Left hindlimb (tissue), 1 donor: ENCODE measurements at places on chromosomes 16 and 17.

DNA sequence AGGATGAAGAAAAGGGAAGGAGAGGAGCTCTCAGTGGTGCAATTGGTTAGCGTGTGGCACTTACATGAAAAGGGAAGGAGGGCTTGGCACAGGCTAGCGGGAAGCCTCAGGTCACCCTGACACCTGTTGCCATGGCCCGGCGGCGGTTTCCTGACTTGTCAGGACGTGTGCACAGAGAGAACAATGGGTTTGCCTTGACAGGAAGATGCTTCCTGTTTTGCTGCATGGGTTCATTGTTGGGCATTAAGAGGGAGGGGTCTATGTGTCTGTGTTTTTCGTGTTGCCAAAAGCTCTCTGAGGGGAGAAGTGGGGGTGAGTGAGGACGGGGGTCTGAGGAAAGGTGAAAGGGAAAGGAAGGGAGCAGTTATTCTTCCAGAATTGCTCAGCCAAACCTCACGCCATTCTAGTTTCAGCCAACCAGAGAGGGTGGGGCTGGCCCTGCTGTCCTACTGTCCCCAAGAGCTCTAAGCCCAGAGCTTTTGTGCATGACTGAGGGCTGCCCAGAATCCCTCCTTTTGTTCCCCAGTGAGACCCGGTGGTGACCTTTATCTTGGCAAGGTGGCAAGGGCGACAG is 17.1 kb upstream of the CCR7 start:
- no peak for DNase-seq

GRCh38 chr17:58329810-58330537 is 1.4 kb upstream of the TSPOAP1 start:
- DNase-seq: no peak

DNA sequence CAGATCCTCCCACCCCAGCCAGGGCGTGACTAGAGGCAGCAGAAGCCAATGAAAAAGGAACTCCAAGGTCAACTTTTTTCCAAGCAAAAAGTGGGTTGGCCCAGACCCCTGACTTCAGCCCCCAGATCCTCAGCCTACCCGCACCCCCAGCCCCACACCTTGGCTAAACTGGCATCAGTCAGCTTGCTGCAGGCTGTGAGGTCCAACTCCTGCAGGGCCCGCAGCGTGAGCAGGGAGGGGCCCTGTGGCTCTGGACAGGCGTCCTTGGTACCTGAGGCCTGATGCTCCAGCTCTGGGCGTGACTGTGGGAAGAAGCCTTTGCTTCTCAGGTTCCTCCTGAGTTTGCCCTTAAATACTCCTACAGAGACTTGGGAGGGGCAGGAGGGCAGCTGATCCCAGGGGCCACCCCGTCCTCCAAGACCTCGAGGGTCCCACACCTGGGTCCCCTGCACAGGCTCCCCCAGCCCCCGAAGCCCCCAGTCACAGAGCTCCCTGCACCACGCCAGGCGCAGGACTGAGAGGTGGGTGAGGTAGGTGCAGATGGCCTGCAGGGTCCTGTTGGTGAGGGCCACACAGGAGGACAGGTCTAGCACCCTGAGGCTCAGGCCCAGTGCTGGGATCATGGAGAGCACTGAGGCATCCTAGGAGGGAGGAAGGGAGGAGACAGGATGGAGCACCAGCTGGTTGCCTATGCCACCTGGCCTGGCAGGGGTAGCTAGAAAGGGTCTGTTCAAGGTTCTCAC is 9.4 kb downstream of the ELMO3 start:
- no peak for DNase-seq

DNA sequence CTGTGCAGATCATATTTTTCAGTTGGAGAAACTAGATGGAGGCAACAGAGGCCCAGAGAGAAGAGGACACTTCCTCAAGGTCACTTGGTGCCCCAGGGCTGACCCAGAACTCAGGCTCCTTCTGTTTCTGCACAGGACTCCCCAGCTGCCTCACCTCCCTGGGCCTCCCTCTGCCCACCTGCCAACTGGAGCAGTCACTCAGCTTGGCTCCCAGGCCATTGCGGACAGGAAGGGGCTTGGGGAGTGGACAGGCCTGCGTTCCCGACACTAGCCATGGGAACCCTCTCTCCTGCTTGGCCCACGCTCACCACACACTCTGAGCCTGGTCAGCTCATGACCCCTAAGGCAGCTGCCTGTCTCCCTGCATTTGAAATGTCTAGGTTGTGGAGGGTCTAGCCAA is 78.1 kb upstream of the BRD7 start:
- DNase-seq: no peak

DNA sequence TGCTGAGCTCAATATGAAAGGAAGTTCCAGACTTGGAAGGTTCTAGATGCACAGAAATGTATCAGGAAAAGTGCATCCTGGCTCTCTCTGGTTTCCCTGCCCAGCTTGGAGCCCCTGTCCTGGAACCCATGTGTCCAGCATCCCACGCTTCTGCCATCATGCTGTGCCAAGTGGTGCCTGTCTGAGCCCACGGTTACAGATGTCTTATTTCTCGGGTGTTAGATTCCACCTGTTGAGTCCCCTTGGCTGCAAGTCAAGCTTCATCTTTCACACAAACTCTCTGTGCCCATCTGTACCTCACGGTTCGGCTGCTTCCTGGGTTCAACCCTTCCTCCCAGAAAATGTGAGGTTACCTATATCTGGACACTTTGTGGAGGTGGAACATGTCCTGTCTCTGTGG is 22.5 kb downstream of the OR1D5 start:
- no peak for DNase-seq

DNA sequence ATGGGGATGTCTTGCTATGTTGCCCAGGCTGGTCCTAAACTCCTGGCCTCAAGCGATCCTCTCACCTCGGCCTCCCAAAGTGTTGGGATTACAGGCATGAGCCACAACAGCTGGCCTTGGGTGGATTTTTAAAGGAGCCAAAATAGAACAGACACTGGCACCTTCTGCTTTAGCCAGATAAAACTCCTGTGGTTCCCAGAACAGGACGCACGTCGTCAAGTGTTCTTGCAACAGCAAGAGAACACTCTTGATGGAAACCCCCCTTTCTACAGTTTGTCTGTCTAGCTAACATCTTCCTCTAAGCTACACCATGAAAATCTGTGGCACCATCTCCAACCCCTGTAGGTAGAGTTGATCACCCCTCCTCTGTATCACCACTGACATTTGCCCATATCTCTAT is 122.6 kb downstream of the NPIPB5 start:
- no peak for DNase-seq

DNA sequence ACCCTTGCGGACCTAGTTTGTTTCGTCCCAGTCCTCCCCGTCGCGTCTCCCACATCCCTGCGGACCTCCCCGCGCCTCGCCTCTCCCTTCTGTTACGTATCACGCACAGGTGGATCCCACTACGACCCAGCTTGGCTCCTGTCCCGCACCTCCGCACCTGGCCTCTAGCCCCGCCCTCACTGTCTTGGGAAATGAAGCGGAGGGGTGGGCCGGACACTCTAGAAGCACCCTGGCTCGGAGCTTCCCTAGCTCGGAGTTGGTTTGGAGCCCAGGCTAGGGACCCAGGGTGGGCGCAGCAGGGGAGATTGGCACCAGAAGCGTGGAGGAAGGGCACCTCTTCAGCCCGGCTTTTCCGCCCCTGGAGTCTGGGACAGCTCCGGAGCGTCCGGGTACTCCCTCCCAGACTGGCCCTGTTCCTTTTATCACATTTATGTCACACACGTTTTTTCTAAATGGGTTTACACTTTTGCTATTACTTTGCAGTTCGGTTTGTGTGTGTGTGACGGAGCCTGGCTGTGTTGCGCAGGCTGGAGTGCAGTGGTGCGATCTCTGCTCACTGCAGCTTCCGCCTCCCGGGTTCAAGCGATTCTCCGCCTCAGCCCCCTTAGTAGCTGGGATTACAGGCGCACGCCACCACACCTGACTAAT is 1.4 kb upstream of the CEMP1 start:
- peak; percentile 53 for DNase-seq

- no peak for DNase-seq
These were observed 17.6 kb downstream of the PEMT start for GRCh38 chr17:17573912-17574311.

DNA sequence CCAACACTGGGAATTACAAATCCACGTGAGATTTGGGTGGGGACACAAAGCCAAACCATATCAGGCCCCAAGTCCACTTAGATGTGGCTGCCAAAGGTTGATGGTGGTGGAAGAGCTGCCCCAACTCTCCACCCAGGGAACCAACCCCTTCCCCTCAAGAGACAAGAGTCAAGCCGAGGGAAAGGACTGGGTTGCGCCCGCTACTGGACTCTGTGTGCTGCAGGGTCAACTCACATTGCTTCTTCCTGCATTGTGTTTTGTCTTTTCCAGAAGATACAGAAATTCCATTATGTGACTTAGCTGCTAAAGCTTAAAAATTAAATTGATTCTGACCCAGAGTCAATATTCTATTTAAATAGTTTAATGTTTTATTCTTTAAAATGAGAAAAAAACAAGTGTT is 58.5 kb downstream of the ADAMTS18 start:
- DNase-seq: no peak

DNA sequence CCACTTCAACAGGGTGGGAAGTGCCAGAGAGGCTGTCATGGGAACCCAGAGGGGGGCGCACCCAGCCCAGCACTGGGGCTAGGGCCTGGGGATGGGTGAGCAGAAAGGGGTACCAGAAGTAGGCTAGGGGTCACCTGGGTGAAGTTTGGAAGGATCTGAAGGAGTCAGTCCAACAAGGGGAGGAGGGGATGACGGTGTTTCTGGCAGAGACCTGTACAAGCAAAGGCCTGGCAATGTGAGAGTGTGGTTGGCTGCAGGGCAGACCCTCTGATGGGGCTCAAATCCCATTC is 13.4 kb upstream of the KATNB1 start:
- no peak for DNase-seq

DNA sequence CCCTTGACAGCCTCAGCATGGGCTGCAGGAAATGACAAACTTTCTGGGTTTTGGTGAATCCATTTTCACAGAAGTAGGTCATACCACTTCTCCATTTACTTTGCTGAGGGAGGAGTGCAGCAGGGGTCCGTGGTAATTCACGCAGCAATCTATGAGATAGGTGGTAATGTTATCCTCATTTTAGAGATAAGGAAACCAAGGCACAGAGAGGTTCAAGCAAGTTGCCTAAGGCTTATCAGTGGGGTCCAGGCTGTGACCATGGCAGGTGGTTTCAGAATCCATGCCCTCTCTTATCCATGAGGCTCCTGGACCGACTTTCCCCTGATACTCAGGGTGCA is 12.6 kb downstream of the TBX4 start:
- peak; percentile 21 for DNase-seq
